Natural killer cell treated with Interleukin-12 subunit alpha and Interleukin-12 subunit beta and Interleukin-15 and Interleukin-18, amount 100 ng/mL, for 72 hours (primary cell): ENCODE measurements at places on chromosomes 13 and 19. TPM values are rescaled to one million over a fixed set of nuclear protein-coding genes. Genes with fewer than 3 reads are reported as not detected.

CEACAM4 gene
- not detected for total RNA-seq

DMPK gene
- 40.8 TPM for total RNA-seq

GRCh38 chr13:103297083-103297482 is 230.9 kb upstream of the SLC10A2 start:
- H3K27ac ChIP-seq, result no peak overlapping the region
- no peak overlapping the region for H3K4me3 ChIP-seq
- H3K4me1 ChIP-seq, result no peaks in the 10 kb centered on the region

GRCh38 chr13:21362741-21363140 is 96.4 kb downstream of the ZDHHC20 start:
- H3K4me3 ChIP-seq, result no peak overlapping the region
- no peaks in the 10 kb centered on the region for H3K27me3 ChIP-seq
- peaks cover 26% of the 10 kb centered on the region for H3K4me1 ChIP-seq
- no peak for DNase-seq

GRCh38 chr19:31109636-31110035 is 239.6 kb downstream of the TSHZ3 start:
- peaks cover 15% of the 10 kb centered on the region for H3K4me1 ChIP-seq
- peaks cover 26% of the 10 kb centered on the region for H3K27me3 ChIP-seq
- H3K4me3 ChIP-seq, result peak overlapping the region; percentile 44
- H3K36me3 ChIP-seq, result no peaks in the 10 kb centered on the region
- DNase-seq, result no peak

DNA sequence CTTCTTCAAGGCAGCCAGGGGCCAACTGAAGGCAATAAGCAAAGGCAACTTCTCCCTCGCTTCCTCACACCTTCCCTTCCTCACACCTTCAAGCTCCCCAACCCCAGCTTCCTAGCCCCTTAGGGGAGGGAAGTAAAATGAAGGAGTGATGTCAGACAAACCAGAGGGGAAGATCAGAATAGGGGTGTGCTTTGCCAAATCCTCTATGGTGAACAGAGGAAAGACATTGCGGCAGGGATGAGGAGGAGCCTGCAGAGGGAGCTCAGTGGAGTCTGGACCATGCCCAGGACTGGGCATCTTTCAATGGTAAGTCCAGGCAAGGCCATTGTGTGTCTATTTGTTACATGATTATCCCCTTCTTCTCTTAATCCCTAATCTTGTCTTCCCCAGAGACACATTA is 164.0 kb downstream of the TSHZ3 start:
- H3K36me3 ChIP-seq, result peaks cover 8% of the 10 kb centered on the region
- peaks cover 21% of the 10 kb centered on the region for H3K27me3 ChIP-seq
- H3K4me1 ChIP-seq, result no peaks in the 10 kb centered on the region

GRCh38 chr19:46972311-46972710 is 47.3 kb upstream of the NPAS1 start:
- no peak overlapping the region for H3K27ac ChIP-seq
- no peak for DNase-seq
- peaks cover 38% of the 10 kb centered on the region for H3K4me1 ChIP-seq
- no peaks in the 10 kb centered on the region for H3K36me3 ChIP-seq
- H3K4me3 ChIP-seq, result no peak overlapping the region
- no peaks in the 10 kb centered on the region for H3K27me3 ChIP-seq

- H3K4me3 ChIP-seq, result peak overlapping the region; percentile 76
- H3K27ac ChIP-seq, result peak overlapping the region; percentile 55
- peak; percentile 86 for DNase-seq
- peaks cover 15% of the 10 kb centered on the region for H3K4me1 ChIP-seq
These were observed 748 bp downstream of the LMNB2 start for GRCh38 chr19:2455851-2456570.

- H3K4me3 ChIP-seq, result no peak overlapping the region
- H3K4me1 ChIP-seq, result no peaks in the 10 kb centered on the region
- H3K36me3 ChIP-seq, result no peaks in the 10 kb centered on the region
- no peak overlapping the region for H3K27ac ChIP-seq
These were observed 28.8 kb upstream of the TMEM255B start for GRCh38 chr13:113730258-113730691.
